Regular cardiac myocyte (primary cell): ENCODE measurements at places on chromosomes 4 and X. TPM values are rescaled to one million over a fixed set of nuclear protein-coding genes. Genes with fewer than 3 reads are reported as not detected.

Gene AGTR2
- not detected in 2 replicates for total RNA-seq

Gene MAGEA8
- total RNA-seq = not detected in 2 replicates

Gene AP1S2
- 56.1 and 94.1 TPM in 2 replicates for total RNA-seq

Gene MAP3K15
- total RNA-seq = not detected in 2 replicates

Gene ASB12
- total RNA-seq = not detected in 2 replicates

Gene PWWP3B
- total RNA-seq = under 0.01 and 0.28 TPM in 2 replicates

Gene THAP6
- total RNA-seq = 11.3 and 15.2 TPM in 2 replicates

Gene TMPRSS11A
- not detected in 2 replicates for total RNA-seq

Gene TCEAL2
- 0.19 TPM in 1 of 2 replicates, not detected in the other for total RNA-seq

Gene C1GALT1C1
- 56.2 and 63.7 TPM in 2 replicates for total RNA-seq

Gene PPEF1
- total RNA-seq = not detected in 2 replicates

Gene TMEM271
- total RNA-seq = not detected in 2 replicates

Gene PLXNB3
- total RNA-seq = 4.2 and 6.5 TPM in 2 replicates

Gene SEPSECS
- total RNA-seq = 6.7 and 8.5 TPM in 2 replicates

Gene TRIML2
- total RNA-seq = 0.19 and 0.28 TPM in 2 replicates

Gene RBM46
- not detected in 2 replicates for total RNA-seq

Gene CXXC4
- under 0.01 TPM in 2 replicates for total RNA-seq

Gene CFI
- total RNA-seq = 2.5 and 12.4 TPM in 2 replicates

Gene GCNA
- total RNA-seq = 1.5 and 3.4 TPM in 2 replicates

Gene CSAG2
- not detected in 2 replicates for total RNA-seq

Gene SPINK2
- not detected in 2 replicates for total RNA-seq

Gene NIPAL1
- 1.4 and 2.9 TPM in 2 replicates for total RNA-seq

Gene CDKL5
- 1.9 and 3.7 TPM in 2 replicates for total RNA-seq

Gene RIBC1
- total RNA-seq = 0.19 and 0.28 TPM in 2 replicates

Gene SUPT20HL1
- under 0.01 TPM in 1 of 2 replicates, not detected in the other for total RNA-seq

Gene ABCG2
- total RNA-seq = 10.1 and 14.6 TPM in 2 replicates

Gene EFHC2
- 0.28 TPM in 1 of 2 replicates, not detected in the other for total RNA-seq

Gene COL4A6
- 3.7 and 4.6 TPM in 2 replicates for total RNA-seq

Gene PNMA5
- not detected in 2 replicates for total RNA-seq

Gene CNGA1
- 0.38 and 0.56 TPM in 2 replicates for total RNA-seq

Gene CYSLTR1
- total RNA-seq = not detected in 2 replicates

Gene CSAG1
- not detected in 2 replicates for total RNA-seq

Gene PABPC5
- total RNA-seq = 2.5 and 4.8 TPM in 2 replicates

Gene TRAM1L1
- total RNA-seq = 3.3 and 3.9 TPM in 2 replicates

Gene NOX1
- not detected in 2 replicates for total RNA-seq

Gene ARAP2
- 0.96 and 4.2 TPM in 2 replicates for total RNA-seq

Gene FRMD7
- total RNA-seq = not detected in 2 replicates

Gene ADGRG2
- under 0.01 TPM in 1 of 2 replicates, not detected in the other for total RNA-seq

Gene PNMA6A
- total RNA-seq = 0.38 and 2.8 TPM in 2 replicates

Gene TCP11X2
- not detected in 2 replicates for total RNA-seq

Gene CYLC1
- not detected in 2 replicates for total RNA-seq

Gene ARHGAP6
- 4.4 and 4.8 TPM in 2 replicates for total RNA-seq

Gene GRIA2
- under 0.01 TPM in 1 of 2 replicates, not detected in the other for total RNA-seq

Gene PLP2
- total RNA-seq = 3.7 and 15.1 TPM in 2 replicates

Gene FAM241A
- total RNA-seq = 2.0 and 5.8 TPM in 2 replicates

Gene CENPU
- 5.6 and 41.0 TPM in 2 replicates for total RNA-seq

Gene PDLIM5
- total RNA-seq = 160 and 183 TPM in 2 replicates

Gene SYP
- 0.19 and 0.28 TPM in 2 replicates for total RNA-seq

Gene NEIL3
- total RNA-seq = 2.0 and 15.0 TPM in 2 replicates

Gene DCAF4L1
- total RNA-seq = under 0.01 and 0.19 TPM in 2 replicates

Gene WNK3
- total RNA-seq = 0.38 and 1.1 TPM in 2 replicates
